ENCODE measurements at places on chromosomes 2 and 18.

GRCh38 chr2:10163498-10164486 lies 41.3 kb downstream of the RRM2 start:
- DNase-seq: no peak

DNA sequence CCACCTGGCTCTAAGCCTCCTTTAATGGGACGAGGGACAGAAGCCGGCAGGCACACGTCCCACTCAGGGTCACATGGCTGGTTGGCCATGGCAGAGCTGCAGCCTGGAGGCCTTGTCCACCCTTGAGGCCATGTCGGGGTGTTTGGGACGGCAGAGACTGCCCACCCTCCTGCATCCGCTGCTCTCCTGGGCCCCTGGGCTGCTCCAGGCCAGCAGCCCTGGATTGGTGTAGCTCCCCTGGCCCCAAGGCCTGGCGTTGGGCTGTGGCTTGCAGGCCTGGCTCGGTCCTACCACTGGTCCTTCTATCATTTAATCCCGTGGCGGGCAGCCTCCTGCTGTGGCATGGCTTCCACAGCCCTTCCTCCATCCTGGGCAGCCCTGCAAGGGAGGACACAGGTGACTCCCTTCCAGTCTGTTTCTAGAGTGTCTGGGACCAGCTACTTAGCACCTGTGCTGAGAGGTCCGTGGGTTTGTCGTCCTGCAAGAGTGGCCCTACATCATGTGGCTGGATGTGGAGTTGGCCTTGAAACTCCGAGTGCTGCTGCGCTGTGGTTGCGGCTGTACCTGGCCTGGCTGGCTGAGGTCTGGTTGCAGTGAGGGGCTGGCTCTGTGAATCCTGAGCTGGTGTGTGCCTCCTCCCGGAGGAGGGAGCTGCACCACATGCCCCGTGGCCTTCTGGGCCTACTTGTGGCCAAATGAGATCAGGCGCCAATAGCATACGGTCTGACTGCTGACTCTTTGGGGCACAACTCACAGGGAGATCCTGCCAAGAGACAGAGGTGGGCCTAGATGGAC lies 67.3 kb downstream of the SH3RF3 start:
- no peak for DNase-seq

- no peak for DNase-seq
Measured at GRCh38 chr2:47708801-47709499, 74.0 kb upstream of the MSH6 start.

GRCh38 chr2:75284345-75284744 lies 85.0 kb upstream of the TACR1 start:
- no peak for DNase-seq

- DNase-seq: no peak
Measured at GRCh38 chr2:183606718-183607085, 482.5 kb downstream of the NUP35 start.

DNA sequence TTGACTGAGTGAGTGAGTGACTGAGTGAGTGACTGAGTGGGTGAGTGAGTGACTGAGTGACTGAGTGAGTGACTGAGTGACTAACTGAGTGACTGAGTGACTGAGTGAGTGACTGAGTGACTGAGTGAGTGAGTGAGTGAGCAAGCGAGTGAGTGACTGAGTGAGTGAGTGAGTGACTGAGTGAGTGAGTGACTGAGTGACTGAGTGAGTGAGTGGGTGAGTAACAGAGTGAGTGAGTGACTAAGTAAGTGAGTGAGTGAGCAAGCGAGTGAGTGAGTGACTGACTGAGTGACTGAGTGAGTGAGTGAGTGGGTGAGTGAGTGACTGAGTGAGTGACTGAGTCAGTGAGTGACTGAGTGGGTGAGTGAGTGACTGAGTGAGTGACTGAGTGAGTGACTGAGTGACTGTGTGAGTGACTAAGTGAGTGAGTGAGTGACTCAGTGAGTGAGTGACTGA lies 11.9 kb downstream of the MAL start:
- DNase-seq: no peak

DNA sequence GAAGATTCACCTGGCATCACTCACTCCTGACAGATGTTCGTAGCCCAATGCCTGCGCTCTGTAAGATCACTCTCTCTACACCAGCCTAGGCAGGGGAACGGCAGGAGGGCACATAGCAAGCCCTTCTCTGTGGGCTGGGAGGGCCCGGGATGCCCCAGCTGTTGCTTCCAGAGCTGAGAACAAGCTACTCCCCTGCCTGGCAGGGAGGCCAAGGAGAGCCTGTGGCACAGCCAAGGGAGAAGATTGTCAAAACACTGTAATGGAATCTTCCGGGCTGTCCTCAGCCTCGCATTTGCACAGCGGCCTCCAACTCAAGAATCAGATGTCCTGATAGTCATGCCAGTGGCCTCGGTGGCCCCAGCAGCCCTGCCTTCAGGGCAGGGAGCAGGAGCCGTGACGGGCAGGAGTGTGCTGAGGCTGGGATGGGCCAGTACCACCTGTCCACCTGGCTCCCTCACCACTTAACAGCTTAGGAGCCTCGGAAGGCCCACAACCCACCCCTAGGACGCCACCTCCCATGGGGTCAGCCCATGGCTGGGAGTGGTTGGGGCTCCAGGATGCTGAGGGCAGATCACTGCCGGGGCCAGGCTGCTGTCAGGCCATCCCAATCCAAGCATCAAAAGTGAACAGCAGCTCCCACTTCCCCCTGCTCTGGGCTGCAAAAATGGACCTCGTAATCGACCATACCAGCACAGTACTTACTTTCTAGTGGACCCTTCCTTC lies 21.9 kb upstream of the SLC35F6 start:
- DNase-seq: no peak

DNA sequence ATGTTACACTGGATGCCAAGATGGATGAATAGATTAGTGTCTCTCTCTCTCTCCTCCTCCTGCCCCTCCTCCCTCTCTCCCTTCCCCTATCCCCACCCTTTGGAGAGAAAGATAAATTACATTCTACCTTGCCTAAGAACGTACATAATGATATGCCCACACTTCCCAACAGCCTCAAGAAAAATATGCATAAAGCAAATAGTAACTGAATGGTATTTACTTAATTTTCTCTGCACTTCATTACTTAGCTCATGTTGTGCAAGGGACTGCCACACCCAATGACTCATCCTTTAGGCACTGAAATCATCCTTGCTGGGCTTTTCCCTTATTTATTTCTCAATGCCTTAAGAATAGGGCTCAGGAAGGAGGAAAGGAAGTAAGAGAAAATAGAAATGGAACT lies 137.3 kb upstream of the PID1 start:
- DNase-seq: no peak

GRCh38 chr2:241256168-241256545 lies 59.3 kb downstream of the HDLBP start:
- no peak for DNase-seq

DNA sequence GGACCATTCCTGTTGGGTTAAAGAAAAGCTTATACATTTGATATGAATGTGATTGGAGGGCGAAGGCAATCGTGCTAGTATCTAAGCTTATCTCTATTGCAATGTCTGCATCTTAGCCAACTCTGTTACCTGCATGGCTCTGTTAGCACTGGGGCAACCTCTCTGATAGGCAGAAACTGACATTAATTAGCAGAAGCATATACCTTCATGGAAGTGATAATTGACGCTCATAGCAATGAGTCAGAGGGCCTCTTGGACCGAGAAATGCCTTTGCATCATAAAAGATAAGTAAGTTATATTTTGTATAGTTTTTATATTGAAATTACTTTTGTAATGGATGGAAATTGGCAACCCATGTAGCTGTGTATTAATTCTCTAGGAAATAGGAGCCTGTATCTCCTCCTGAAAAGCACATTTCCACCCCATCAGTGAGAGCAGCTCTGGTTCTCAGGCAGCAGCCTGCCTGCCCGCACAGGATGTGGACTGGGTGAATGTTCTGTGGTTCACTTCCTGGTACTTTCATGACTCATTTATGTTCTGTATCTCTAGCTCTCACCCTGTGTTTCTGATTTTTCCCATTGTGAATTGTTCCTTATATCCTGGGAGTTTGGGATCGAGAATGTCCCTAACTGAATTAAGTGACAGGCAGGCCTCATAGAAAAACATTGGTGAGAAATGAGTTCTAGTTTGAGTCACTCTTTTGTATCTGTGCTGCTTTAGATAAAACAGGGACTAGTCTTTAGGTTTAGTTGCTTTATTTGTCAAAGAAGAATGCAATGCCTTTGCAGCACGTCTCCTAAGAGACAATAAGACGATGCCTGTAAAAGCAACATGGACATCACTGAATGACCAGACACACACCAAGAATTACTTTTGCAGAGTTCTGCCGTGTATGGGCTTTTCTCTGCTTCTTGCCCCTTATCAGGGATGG lies 344.9 kb downstream of the DCDC2C start:
- peak; percentile 3 for DNase-seq

GRCh38 chr2:121649149-121649595 lies at the start of gene CLASP1:
Gene CLASP1 (minus strand): TSS chr2:121649462. CDS start chr2:121605895, 43,567 bp downstream.
- DNase-seq: no peak

DNA sequence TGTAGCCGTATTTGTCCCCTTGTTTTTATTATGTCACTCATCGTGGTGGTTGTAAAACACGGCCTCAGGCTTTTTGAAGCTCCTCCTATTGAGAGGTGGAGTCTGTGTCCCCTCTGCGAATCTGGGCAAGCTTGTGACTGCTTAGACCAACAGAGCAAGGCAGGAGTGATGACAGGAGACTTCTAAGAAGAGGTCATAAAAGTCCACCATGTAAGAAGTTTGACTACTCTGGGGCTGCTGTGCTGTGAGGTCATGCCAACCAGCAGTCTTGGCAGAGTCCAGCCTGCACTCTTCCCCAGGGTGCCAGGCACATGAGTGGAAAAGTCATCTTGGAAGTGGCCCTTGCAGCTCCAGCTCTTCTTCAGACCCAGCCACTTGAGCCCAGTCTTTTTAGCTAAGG lies 83.8 kb upstream of the SPTBN1 start:
- no peak for DNase-seq

DNA sequence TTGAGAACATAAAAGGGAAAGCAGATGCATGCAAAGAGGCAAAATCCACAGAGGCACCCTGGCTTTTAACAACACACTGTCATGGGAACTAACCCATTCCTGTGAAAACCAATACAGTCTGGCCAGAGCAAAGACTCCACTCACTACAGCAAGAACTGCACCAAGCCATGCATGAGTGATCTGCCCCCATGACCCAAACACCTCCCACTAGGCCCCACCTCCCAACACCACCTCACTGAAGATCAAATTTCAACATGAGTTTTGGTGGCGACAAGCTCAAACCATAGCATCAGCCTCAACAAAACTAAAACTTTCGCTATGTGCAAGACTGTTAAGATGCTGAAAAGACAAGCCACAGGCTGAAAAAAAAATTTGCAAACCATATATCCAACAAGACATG lies 162.8 kb downstream of the SMAD2 start:
- DNase-seq: no peak

- DNase-seq: no peak
Measured at GRCh38 chr2:241458687-241459086, 49.7 kb downstream of the STK25 start.

DNA sequence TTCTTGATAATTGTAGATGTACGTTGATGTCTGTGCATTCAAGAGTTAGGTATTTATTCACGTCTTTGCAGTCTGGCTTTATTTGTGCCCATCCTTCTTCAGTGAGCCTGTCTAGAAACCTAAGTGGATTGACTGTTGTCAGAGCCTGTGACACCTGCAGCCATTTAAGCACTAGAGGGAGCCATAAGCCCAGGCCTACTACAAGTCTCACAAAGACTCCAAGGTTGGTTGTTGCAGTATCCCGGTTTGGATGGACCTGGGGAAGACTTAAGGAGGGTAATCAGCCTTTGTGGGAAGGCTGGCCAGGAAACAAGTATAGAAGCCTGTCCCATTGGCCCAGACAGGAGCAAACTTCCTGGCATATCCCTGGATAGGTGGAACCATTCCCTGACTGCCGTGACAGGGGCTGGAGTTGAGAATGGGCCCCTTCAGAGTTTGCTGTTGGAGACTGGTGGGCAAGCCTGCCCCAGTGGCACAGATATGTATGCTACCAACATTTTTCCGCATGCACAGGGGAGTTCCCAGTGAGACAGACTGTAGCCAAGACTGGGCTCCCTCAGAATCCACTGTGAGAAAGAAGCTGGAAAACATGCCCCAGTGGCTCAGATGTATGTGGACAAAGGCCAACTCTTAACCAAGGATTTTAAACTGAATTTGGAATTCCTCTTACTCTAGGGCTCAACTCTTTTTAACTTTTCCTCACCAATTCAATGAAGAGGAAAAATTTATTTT lies 9.3 kb upstream of the LRRC30 start:
- DNase-seq: no peak

DNA sequence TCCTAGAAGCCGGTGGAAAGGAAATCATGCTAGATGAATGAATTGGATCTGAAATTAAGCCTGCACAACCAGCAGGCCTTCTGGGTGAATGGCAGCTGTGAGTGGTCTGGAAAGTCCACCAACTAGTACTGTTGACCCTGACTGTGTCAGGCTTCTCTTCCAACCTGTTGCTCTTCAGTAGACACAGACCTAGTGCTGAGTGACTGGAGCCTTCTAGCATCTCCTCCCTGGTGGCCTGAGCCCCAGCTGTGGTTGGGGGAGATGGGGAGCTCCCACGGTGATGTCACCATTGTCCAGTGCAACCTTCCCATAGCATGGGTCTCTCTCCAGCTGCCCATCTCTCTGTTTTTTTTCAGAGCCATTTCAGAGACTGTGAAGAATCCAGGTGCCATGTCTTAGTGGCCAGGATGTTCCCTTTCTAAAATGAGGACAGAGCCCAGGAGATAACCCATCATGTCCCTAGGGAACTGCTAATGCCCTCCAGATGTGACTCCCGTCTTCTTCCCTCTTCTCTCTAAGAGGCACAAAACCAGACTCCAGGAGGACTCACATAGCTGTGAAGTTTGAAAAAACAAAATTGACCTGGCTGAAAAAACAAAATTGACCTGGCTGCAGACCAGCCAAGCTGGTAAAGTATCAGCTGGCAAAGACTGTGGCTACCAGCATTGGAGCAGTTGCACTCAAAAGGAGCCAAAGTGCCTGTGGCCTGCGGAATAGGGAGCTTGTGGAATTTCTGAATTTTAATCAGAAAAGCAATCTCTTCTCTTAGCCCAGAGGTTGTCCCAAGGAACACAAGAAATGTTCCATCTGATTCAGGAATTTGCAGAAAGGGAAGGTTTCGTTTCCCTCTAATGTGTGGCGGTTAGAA lies 67.4 kb upstream of the RPL31 start:
- DNase-seq: no peak

- no peak for DNase-seq
Measured at GRCh38 chr2:228367356-228367755, 185.9 kb upstream of the SPHKAP start.

DNA sequence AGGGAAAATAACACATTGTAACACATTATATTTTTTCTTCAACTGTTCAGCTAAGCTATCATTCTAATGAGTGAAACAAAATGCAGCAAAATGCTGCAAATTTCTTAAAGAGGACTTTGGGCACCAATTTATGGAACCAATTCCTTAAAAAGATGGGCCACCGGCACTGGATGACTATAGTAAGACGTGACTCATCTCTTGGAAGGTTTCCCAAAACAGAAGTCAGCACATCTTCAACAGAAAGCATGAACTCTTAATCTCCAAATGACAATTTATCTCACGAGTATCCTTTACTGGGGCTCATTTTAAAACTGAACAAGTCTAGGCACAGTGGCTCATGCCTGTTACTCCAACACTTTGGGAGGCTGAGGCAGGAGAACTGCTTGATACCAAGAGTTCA lies 213.4 kb downstream of the CDH20 start:
- DNase-seq: no peak
